COR-L47 (cell line): ENCODE measurements at places on chromosomes 6 and 20.
A peak's percentile ranks its signal among the peaks of the same experiment; 100 is the strongest.

- no peak for DNase-seq
Measured at GRCh38 chr20:39013662-39014109, 51.5 kb downstream of the DHX35 start.

DNA sequence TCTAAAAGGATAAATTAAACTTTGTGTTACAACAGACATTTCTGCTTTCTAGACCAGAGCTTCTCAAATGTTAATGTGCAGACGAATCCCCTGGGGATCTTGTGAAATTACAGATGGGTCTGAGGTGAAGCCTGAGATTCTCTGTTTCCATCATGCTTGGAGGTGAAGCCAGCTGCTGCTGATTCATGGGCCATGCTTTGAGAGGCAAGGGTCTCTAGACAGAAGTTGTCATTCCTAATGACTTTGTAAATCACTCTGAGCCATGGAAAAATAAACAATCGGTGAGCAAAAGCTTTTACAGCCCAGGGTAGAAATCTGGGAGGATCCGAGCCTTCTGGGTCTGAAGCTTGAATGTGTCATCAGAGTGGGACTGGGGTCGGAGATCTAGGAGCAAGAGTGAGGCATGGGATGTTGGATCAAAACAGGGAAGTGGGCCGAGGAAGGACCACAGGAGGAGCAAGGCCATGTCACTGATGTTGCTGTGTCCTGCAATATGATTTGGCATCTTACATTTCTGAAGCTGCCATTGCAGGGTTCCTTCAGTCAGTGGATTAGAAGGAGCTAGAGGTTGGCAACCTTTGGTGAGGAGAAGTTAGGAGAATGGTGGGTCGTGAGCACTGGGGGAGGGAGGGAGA is 77.3 kb downstream of the TRMT11 start:
- no peak for DNase-seq

DNA sequence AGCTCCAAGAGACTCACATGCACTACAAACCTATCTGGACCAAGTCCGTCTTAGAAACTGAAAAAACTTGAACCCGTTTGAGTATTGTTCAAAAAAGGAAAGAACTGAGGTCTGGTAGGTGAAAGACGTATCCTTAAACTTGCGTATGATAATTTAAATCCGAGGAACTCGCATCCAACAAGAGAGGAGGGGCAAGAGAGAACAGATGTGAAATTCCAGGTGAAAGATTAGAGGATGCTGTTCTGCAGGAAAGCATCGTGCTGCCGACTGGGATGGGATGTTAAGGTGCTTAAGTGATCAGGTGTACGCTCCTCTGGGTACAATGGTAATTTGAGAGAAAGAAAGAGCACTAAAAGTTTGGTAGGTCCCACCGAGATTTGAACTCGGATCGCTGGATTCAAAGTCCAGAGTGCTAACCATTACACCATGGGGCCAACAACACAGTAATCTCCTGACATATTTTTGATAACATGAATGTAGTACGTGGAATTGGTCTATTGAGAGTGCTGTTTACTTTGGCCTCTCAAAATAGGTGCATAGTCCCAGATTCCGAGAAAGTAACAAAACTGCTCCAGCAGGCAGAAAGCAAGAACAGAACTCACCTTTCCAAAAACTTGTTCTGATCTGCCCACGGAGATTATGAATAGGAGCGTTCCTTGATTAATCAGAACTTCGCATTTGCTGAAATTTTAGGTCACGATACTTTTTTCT is 53.5 kb upstream of the BTN3A2 start:
- DNase-seq: peak; percentile 58

GRCh38 chr6:132768051-132768517 is 10.4 kb upstream of the VNN2 start:
- DNase-seq: no peak

- no peak for DNase-seq
Measured at GRCh38 chr6:92150553-92150952, 1268.8 kb downstream of the EPHA7 start.

- no peak for DNase-seq
Measured at GRCh38 chr6:155066361-155066760, 71.2 kb downstream of the TIAM2 start.

DNA sequence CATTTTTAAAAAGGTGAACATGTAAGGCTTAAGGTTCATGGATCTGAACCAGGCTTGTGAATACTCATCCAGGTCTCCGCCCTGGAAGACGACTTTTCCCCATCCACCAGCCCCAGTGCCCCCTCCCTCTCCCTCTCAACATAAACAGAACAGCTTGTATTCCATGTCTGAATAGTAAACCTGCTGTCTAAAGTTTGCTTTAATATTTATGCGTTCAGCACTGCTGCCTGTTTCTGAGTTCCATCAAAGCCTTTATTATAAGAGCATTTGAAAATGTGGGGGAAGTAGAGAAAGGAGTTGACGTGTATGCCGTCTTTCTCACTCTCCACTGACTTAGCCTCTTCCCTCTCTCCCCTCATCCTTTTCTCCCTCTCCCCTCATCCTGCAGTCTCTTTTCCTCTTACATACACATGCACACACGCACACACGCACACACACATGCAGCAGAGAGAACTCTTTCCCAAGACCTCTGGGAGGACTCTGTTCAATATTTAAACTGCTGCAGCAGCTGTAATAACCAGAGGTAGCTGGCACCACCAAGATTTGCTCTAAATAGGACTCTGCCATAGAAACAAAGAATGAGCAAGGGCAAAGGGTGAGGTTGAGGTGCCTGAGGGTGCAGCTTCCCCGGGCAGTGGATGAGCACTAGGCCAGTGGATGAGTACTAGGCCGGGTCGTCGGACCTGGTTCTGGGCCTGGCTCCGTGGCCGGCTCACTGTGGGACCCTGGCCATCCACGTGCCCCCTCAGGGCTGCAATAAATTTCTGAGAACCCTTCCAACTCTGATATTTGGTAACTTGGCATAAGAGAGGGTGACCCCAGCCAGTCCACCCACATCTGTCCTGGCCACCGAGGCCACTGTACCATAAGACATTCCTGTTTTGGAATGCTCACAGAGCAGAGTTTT is 35.4 kb upstream of the VSTM2L start:
- no peak for DNase-seq

GRCh38 chr6:154390034-154390433 is 33.4 kb upstream of the IPCEF1 start:
- DNase-seq: no peak

DNA sequence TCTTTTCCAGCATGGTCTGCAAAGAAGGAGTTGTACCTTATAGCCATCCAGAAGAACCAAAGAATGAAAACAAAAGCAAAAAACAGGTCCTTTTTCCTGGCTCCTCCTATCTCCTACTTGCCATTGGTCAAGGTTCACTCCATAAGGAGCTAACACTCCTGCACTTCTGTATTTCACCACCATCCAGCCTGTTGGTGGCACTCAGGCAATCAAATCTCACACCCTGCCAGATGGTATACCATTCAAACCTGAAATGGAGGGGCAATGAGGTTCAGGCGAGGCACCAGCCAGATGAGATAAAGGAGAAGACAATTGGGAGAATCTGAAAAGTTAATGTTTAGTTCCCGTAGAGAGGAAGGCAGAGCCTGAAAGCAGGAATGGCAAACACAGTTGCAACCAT is 203.8 kb downstream of the ALDH8A1 start:
- no peak for DNase-seq

DNA sequence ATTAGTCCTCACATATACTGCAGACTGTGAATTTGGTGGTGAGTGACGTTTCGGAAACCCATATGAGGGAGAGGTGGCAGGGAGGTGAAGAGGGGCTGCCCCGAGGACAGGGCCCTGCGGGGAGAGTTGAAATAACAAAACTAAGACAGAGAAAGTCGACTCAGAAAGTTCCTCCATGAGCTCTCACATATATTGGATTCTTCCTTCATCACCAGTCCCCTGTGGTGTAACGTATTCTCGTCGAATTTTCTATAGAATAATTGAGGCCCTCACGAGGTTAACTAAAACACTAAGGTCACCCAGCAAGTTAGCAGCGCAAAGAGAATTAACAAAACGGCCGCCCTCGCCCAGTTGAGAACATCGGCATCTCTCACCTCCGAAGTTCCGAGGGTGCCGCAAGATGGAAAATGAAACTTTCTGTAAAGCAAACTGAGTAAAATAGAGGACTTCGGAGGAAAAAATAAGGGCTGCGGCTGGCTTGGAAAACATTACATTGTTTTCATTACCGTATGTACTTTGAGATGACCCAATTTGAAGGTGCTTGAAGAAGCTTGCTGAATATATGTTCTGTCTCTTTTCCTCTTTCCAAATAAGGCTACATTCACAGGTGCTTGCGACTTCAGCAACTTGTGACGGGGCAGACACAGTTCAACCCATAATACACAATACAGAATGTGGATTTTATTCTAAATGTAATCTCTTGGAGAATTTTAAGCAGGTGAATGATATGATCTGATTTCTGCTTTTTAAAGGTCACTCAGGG is 490.9 kb upstream of the JARID2 start:
- no peak for DNase-seq

DNA sequence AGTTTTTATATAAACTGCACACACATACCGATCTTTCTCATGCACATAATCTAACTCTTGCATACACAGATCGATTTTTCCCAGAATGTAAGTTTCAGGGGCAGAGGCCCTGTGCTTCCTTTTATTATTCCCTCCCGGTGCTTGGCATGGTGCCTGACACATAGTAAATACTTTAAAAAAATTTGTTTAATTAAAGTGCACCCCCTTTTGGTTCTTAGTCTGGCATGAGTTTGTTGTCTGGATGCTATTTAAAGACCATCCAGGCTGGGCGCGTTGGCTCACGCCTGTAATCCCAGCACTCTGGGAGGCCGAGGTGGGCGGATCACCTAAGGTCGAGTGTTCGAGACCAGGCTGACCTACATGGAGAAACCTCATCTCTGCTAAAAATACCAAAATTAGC is 5.4 kb upstream of the DEK start:
- DNase-seq: peak; percentile 73

DNA sequence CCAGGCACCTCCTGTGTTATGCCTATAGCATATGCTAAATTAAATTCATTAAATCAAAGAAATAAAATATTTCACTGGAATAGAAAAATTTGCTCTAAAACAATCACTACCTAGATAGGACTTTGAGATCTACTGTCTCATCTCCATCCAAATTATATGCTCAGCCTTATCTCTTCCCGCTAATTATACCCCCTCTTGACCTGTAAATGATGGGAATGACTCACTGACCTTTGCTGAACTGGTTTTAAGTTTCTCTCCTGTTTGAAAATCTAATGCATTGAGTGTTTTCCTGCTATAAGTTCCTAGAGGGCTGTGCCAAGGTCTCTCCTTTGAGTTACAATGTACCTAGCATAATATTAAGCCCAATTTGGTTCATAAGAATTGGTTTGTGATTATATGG is 110.1 kb downstream of the BMP2 start:
- no peak for DNase-seq

DNA sequence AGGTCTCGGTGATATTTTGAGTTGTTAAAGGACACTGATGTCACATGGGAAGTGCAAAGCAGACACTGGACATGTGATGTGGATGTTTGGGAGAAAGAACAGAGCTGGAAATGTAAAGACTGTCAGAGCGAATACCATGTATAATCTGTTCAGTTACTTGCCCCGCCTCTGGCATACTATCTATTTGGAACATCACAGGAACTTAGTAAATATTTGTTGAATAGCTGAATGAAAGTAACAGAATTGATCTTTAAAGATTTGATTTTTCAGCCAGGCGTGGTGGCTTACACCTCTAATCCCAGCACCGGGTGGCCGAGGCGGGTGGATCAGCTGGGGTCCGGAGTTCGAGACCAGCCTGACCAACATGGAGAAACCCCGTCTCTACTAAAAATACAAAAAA is 13.8 kb upstream of the NHLRC1 start:
- DNase-seq: no peak

DNA sequence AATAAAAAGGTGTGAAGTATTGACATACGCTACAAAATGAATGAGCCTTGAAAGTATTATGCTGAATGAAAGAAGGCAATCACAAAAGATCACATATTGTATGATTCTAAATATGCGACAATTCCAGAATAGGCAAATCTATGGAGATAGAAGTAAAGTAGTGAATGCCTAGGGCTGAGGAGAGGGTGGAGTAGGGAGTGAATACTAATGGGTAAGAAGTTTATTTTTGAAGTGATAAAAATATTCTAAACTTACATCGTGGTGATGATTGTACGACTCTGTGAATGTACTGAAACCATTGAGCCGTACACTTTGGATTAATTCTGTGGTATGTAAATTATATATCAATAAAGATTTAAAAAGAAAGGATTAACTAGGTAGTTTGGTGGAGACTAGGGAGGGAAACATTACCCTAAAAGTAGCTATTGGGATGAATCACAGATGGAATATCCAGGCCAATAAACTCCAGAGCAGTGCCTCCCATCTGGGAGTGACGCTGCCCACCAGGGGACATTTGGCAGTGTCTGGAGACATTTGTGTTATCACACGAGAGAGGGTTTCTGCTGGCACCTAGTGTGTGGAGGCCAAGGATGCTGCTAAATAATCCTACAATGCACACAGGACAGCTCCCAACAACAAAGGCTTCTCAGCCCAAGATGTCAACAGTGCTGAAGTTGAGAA is 214.2 kb upstream of the PCSK2 start:
- DNase-seq: no peak

- no peak for DNase-seq
Measured at GRCh38 chr6:150410906-150411305, 42.1 kb downstream of the IYD start.

DNA sequence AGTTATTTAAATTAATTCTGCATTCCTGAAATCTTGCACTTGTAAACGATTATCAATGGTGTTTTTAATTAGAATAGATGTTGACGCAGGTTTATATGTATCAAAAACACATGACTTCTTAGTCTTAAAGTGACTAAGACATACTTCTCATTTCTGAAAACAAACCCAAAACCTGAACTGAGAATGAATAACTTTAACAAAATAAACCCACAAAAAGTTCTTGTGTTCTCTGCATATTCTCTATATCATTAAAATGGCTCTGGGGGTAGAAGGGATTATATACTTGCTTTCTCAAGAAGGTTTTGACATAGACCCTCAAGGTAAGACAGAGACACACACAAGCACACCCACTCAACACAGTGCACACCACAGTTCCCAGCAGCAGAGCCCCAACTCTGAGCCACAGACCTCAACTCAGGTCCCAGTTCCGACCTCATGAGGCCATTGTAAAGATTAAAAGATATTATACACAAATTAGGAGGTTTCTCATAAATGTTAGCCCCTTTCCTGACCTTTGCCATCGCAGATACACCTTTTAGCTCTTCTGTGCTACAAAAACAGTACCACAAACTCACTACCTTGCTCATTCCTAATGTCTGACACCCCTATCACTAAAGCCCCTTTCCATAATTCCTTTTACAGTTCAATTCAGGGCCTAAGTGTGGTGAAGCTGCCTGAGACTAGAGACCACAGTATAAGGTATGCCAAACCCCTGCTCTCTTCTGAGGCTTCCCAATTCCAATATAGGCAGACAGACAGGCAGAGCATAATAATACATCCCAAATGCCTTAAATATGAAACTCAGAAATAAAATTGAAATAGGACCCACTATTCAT is 267.8 kb downstream of the PTPRK start:
- DNase-seq: no peak
